CD4-positive, alpha-beta T cell treated with Interleukin-6 at 100 ng/mL for 8 hours (primary cell): ENCODE measurements at places on chromosomes 5 and 9.

- no peak for DNase-seq
Observed at GRCh38 chr5:58412932-58413331, 47.0 kb downstream of the PLK2 start.

GRCh38 chr9:97501177-97501971 is at the start of gene TMOD1:
Gene TMOD1, plus strand, starts transcription at chr9:97501666. Its CDS starts 22,523 bp downstream, at chr9:97524189.
- peak; percentile 11 for DNase-seq

- no peak for DNase-seq
Observed at GRCh38 chr5:96927008-96927407, 8.9 kb upstream of the LNPEP start.

DNA sequence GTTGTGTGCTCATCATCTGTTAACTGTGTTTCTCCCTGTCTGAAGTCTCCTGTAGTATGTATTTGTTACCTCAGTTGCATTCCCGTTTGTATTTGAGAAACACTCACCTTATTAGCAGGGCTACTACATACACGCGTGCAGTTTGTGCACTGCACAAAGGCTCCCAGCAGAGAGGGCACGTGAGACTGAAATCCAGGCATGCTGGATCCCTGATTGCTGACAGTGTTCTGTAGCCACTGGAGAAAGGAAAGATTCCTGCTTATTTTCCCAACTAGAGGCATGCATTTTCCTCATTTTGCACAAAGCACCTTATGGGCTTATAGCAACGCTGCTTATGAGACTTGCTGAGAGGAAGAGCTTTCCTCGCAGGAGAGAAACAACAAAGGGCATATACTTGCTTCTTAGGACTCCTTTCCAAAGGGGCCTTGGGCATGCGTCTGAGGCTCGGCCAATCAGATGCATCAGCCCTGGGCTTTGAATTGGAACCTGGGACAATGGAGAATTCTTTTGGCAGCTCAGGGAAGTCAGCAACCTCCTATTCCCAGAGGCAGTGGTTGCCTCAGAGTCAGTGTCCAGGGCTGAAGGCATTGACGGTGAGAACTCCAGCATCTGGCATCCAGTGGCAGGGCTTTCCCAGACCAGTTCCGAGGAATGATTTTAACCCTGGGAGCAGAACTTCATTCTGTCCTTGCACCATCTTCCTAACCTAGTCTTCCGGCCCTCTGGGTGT is 9.9 kb upstream of the MEGF10 start:
- no peak for DNase-seq

DNA sequence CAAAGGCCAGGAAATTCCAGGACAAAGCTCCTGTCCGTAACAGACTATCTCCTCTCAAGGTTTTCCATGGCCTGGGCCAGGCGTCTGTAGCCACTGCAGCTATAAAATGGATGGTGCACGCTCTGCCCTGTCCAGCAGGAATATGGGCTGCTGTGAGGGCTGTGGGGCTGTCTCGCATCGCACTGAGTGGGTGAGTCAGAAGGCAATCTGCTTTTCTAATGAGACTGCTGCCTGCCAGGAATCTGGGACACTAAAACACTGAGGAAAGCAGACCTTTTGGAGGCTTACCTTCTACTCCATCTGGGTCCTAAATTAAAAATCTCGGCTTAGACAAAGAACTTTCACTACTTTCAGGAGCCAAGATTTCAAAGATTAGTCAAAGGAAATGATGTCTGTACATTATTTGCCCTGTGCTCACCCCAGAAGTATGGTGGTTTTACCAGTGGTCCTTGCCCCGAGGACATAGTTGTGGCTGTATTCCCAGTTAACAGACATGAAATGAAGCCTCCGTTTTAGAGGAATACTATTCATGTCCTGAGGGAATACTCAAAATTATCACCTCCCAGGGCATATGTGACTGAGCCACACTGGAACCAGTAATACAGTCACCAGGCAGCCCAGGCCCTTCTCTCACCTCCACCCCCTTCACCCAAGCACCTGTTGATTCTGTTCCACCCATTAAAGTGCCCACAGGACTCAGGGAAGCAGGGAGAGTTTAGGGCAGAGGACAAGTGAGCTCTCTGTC is 56.4 kb downstream of the PFDN1 start:
- DNase-seq: no peak

GRCh38 chr5:15526413-15526812 is 26.4 kb downstream of the FBXL7 start:
- DNase-seq: no peak
